Activated T-cell treated with anti-CD3 and anti-CD28 coated beads, Interleukin-2, amount 50 U/mL, for 4 hours (primary cell): ENCODE measurements at places on chromosomes 7 and 10. TPM values are rescaled to one million over a fixed set of nuclear protein-coding genes. Genes with fewer than 3 reads are reported as not detected.

The NRG3 gene
- not detected for total RNA-seq

GRCh38 chr7:98616381-98617050, 569 bp upstream of the NPTX2 start:
- no peak for DNase-seq

DNA sequence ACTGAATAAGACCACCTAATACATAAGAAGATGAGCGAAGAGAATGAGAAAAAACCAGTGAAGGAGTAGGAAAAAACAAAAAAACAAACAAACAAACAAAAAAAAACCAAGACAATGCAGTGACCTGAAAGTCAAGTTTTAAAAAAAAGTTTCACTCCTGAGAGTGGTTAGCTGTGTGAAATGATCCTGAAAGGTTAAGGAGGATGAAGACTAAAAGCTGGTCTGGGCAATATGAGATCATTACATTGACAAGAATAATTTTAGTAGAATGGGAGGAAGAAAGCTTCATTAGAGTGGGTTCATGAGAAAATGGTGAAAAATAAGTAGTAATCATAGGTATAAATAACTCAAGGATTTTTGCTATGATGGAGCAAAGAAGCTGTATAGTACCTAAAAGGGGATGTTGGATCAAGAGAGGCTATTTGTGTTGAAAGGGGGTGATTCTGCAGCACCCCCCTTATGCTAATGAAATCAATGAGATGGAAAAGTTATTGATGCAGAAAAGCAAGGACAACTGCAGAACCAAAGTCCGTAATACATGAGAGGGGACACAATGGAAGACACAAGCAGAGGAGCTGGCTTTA, 80.2 kb downstream of the KMT2C start:
- no peak for DNase-seq

- DNase-seq = no peak
Measured at GRCh38 chr7:90603346-90603745, 7.2 kb downstream of the CDK14 start.

- DNase-seq = no peak
Measured at GRCh38 chr7:135773464-135773863, 24.9 kb upstream of the FAM180A start.

DNA sequence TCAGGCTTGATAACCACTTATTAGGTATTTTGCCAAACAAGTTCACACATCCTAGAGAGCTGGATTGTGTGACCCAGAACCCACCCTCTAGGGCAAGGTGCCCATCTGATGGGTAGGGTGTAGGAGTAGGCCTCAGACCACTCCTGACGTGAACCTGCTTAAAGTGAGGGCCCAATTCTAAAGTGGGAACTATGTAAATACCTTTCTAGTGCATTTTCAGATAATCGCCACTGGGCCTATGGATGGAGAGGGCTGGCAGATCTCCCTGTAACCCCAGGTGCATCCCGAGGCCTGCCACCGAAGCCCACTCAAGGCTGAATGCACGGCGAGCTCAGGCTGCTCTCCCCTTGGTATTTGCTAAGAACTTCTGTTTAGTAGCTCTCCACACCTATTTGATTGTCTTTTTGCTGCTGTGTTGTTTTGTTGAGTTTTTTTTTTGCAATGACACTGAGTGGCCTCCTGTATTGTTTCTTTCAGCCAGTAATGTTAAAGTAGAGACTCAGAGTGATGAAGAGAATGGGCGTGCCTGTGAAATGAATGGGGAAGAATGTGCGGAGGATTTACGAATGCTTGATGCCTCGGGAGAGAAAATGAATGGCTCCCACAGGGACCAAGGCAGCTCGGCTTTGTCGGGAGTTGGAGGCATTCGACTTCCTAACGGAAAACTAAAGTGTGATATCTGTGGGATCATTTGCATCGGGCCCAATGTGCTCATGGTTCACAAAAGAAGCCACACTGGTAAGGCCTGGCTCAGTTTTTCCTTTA, 71.7 kb downstream of the IKZF1 start:
- DNase-seq = no peak

- DNase-seq = no peak
Measured at GRCh38 chr10:75887992-75888680, 456.7 kb downstream of the LRMDA start.

DNA sequence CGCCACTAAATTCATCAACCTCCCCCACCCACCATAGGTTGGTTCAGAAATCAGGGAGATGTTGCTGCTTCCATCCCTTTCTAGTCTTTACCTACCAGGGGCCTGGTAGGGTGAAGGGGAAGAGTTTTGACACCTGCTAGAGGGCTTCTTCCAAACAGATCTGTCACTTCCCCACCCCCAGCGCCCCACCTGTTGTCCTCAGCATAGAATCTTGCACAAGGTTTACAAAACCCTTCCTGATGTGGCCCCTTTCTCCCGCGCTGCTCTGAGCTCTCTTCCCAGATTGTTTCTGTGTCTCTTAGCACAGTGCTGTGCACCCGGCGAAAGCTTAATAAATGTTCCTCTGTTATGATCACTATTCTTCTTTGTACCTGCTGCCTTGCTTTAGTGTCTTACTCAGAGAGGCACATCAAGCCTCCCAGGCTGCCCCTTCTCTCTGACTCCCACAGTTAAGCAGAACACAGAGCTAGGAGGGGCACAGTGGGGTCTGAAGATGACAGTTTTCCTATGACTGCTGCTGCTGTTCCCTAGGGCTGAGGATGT, 11.2 kb upstream of the C10orf95 start:
- no peak for DNase-seq

DNA sequence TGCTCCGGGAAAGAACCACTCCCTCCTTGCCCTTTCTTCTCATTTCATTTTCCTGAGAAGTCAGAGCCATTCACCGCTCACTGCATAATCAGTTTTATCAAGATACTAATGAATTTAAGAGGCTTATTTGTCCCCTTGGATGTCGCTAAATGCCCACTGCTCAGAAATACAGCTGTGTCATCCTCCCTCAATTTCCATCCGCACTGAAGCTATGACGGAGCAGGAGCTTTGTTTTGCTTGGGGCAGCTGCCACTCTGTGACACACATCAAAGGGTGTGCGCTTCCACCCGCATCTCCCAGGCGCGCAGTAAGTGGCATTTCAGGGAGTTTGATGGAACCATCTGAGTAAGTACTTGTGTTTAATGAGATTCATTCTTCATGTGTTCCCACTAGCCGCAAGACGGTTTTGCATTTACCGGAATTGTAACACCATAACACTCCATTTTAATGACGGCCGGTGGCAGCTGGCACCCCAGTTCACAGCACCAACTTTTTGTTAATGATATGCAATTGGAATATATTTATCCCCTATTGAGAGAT, 103.8 kb upstream of the PARD3 start:
- no peak for DNase-seq

DNA sequence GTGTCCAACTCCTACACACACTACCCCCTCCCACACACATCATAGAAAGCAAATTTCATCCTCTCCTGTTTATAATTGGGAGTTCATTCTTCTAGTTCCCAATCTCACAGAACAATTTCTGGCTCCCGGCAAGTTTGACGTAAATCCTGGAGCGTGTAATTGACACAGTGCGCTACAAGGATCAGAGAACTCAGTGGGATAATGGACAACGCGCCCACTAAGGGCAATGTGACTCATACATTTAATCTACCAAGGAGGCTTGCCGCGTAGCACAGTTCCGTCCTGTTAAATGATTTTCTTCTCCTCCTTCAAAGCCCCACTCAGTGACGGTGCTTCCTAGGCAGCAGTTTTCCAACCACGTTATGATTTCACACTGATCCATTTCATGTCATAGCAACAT, 277.6 kb downstream of the SFMBT2 start:
- DNase-seq = no peak

DNA sequence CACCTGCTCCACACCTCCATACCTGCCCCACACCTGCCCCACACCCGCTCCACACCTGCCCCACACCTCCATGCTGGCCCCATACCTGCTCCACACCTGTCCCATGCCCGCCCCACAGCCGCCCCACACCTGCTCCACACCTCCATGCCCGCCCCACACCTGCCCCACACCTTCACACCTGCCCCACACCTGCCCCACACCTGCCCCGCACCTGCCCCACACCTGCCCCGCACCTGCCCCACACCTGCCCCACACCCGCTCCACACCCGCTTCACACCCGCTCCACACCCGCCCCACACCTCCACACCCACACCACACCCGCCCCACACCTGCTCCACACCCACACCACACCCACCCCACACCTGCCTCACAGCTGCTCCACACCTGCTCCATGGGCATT, 53.0 kb downstream of the PARP12 start:
- DNase-seq = no peak

DNA sequence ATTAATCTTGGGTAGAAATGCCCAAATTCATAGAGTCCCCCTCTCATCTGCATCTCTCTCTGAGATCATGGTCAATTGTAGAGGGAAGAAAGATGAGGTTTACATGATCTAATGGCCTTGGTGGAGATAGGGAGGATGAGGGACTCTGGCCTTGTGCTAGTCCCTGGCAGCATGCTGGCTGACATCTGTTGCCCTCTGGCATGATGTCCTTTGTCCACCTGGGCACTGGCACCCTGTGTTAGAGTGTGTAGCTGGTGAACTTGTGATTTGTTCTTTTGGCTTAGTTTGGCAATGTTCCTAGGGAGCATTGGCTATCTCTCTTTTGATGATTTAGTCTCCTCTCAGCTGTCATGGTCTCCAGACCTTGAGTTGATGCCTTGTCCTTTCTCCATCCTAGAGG, 103.2 kb downstream of the DYNC1I1 start:
- no peak for DNase-seq

DNA sequence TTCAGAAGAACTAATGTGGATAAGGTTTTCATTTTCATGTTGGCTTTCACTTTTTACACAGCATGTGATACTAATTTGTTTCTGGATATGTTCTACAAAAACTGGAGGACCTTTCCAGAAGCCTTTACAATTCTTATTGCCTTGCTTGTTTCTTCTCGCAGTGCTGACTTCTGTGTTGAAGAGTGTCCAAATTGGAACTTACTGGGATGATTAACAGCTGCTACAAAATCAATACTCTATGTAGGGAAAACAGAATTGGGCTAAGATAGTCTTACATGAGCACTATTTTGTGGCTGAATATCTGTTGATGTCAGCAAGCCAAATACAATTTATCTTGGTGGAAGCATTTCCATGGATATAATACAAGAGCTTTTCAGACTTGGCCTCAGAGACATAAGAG, 351.2 kb downstream of the DGKB start:
- DNase-seq = no peak

DNA sequence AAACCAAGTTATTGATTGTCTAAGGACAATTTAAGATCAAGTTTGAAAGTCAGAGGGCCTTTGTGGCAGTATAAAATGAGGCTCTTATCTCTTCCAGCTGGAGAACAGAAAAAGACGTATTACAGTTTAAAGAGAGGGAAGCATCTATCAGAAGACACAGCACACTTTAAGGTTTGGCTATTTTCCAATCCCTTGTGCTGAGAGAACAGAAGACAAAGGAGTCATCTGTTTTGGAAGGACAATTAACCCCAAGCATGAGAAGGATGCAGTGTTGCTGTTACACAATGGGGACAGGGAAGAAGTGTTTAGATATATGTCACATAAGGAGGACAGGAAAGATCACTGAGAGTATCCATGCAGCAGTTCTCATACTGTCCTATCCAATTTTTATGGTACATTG, 1224.2 kb upstream of the SORCS1 start:
- DNase-seq = no peak

- no peak for DNase-seq
Measured at GRCh38 chr10:112382515-112383235, 8.8 kb downstream of the ACSL5 start.

DNA sequence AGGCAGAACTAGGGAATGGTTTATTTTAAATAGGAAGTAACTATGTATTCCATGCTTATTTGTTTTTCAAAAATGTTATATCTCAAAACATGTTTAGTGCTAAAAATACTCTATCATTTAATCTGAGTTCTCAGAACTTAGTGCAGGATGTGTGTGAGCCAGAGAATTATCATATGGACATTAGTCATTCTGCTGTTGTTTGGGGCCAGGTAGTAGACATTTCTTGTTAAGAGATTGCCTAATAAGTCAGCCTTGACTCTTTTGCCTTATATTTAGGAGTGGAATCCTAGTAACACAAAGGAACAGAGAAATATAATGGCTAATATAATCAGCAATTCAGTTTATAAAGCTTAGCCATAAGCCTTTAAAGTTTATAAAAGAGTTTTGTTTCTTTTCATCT, 149.8 kb downstream of the CCSER2 start:
- DNase-seq = no peak

- no peak for DNase-seq
Measured at GRCh38 chr10:79230328-79230830, 116.9 kb upstream of the PPIF start.

- no peak for DNase-seq
Measured at GRCh38 chr7:44097064-44097932, 6.8 kb upstream of the AEBP1 start.

DNA sequence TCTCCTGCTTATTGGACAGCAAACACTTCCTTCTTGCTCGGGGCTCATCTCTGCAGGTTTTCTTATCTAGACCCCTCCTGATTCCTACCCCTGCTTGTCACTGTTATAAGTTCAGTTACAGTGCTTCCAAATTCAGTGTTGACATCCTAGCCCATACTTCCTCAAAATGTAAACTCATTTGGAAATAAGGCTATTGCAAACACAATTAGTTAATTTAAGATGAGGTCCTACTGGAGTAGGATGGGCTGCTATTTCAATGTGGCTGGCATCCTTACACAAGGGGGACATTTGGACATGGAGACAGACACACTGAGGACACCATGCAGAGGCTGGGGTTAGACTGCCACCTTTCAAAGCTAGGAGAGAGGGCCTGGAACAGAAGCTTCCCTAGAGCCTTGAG, 85.2 kb upstream of the NPVF start:
- no peak for DNase-seq

DNA sequence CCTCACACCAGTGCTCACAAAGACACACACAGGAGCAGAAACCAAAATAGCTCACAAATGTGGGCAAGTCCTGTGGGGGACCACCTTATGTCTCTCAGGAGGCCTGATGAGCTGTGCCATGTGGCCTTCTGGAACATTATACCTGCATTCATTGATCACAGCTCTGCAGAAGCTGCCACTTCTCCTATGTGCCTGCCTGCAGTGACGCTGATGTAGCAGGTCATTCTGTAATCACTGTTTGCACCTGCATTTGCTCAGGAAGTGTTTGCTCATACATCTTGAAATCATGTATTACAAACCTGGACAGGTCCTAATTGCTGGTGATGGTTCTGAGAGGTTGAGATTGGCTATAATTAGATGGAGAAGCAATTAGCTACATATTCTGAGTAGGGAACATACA, 310.2 kb downstream of the AUTS2 start:
- no peak for DNase-seq

GRCh38 chr7:155326385-155326784, 28.7 kb downstream of the INSIG1 start:
- no peak for DNase-seq

GRCh38 chr10:34474009-34474376, 341.1 kb downstream of the PARD3 start:
- DNase-seq = no peak
